ENCODE measurements at places on chromosomes 7 and 10.

- DNase-seq: no peak
These were observed 641.7 kb upstream of the FZD8 start for GRCh38 chr10:36283827-36284226.

DNA sequence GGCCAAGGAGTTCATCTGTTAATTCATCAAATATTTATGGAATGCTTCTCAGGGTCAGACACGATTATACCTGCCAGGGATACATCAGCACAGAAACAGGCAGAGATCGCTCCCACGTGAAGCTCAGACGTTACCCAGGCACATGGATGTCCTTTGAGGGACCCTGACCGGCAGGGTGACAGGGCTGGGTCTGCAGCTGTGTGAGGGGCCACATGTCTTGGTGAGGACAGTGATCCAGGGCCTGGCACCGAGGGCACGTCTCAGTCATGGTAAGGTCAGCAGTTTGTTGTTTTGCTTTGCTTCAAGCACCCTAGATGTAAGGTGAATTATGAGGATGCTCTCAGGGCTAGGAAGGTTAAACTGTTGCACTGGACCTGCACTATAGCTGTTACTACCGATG, 227.9 kb downstream of the WDR37 start:
- DNase-seq: no peak

- no peak for DNase-seq
These were observed 107.1 kb downstream of the TRRAP start for GRCh38 chr7:98985406-98985805.

DNA sequence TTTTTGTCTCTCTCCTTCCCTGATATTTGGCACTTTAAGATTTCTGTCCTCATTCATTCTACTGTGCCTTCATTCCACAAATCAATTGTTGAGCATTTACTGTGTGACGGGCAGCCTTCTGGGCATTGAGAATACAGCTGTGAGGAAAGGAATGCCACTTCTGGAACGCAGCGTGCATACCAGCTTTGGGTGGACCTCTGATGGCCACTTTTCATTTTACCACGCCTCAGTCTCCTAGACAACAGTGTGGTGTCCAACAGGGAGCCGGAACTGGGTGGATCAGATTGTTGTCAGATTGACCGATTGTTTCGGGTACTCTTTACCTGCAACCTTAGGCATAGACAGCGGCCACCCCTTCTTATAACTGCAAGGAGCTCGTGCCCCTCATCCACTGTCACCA, 222.7 kb upstream of the DPP6 start:
- no peak for DNase-seq

DNA sequence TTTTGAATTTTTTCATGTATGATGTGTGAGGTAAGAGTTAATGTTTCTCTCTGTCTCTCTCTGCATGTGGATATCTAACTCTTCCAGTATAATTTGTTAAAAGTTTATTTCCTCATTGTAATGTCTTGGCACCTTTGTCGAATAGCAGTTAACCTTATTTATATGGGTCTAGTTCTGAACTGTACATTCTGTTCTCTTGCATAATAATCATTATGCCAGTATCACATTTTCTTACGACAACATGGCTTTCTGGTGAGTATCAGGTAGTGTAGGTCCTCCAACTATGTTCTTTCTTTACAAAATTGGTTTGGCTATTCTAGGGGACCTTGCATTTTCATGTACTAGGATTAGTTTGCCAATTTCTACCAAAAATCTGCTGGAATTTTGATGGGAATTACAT, 337.0 kb upstream of the FZD8 start:
- no peak for DNase-seq

- DNase-seq: no peak
These were observed 98.8 kb downstream of the JMJD1C start for GRCh38 chr10:63366933-63367332.

- DNase-seq: no peak
These were observed 155.0 kb upstream of the LYZL2 start for GRCh38 chr10:30784524-30784896.

GRCh38 chr7:106140406-106141173, 28.5 kb upstream of the SYPL1 start:
- no peak for DNase-seq
